Left ventricle myocardium inferior (tissue), 1 donor: ENCODE measurements at places on chromosomes 2 and 18.
A peak's percentile ranks its signal among the peaks of the same experiment; 100 is the strongest.

DNA sequence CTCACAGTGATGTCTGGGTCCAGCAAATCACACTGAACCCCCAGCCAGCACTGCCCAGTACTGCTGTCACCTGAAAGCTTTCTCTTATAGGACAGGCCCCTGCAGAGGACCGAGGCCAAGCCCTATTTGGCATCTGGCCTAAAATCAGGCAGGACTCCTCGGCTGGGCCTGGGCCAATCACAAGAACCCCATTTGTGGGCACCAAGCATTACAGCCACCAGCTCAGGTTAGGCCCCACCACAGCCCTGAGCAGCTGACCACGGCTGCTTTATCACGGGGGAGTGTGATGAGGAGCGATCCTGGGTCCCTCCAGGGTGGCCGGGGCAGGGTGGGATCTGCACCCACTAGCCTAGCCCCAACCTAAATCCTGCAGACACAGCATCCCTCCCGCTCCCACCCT, 8.2 kb downstream of the BIN1 start:
- H3K36me3 ChIP-seq = no peaks in the 10 kb centered on the region
- H3K4me1 ChIP-seq = peaks cover 29% of the 10 kb centered on the region
- no peak overlapping the region for H3K4me3 ChIP-seq
- H3K27ac ChIP-seq = no peak overlapping the region

DNA sequence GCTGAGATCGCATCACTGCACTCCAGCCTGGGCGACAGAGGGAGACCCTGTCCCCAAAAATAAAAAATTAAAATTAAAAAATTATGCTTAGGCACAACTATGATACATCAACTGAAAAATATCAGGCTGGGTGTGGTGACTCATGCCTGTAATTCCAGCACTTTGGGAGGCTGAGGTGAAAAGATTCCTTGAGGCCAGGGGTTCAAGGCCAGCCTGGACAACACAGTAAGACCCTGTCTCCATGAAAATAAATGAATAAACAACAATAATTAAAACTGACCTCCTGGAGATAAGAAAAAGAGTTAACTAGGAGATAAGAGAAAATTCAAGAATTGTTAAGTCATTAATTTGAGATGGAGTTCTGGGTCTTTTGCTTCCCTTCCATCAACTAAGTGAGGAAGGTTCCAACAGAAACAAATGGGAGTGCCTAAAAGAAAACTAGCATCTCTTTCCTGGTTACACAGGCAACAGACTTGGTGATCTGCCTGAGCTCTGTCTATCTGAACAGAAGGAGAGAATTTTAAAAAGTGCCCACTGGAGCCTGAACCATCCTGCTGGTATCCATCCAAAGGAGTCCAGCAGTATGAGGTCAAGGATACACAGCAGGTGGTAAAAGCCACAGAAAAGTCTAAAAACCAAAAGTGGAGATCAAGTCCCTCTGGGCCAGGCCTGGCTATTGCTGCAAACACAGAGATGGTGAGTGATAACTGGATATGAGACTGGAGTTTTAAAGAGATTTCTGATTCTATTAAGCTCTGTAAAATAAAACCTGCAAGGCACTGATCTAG, 8.8 kb downstream of the PPM1G start:
- H3K27ac ChIP-seq = no peak overlapping the region
- peaks cover 4% of the 10 kb centered on the region for H3K36me3 ChIP-seq
- no peak for DNase-seq
- H3K4me3 ChIP-seq = no peak overlapping the region

GRCh38 chr2:216804357-216805350, 55.2 kb downstream of the TNP1 start:
- H3K36me3 ChIP-seq = no peaks in the 10 kb centered on the region
- H3K4me3 ChIP-seq = no peak overlapping the region
- no peaks in the 10 kb centered on the region for H3K27me3 ChIP-seq
- DNase-seq = peak; percentile 21

DNA sequence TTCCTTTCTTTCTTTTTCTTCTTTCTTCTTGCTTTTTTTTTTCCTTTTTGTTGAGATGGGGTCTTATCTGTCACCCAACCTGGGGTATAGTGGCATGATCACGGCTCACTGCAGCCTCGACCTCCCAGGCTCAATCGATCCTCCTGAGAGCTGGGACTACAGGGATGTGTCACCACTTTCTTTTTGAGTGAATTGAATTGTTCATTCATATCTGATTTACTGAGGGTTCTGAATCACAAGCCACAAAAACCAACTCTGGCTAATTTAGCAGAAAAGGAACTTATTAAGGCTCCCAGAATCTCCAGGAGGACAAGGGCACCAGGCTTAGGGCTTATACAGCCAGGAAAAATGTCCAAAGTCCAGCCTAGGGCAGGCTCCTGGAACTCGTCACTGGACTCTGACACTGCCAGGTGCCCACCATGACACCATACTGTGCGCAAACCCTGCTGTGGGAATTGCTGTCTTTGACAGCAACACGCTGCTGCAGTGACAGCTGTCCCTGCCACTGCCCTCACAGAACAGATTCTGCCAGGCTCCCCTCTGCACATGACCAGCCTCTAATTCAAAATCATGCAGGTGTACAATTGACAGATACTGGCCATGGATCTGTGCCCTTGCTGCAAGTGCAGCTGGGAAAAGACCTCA, 42.9 kb upstream of the EML6 start:
- no peaks in the 10 kb centered on the region for H3K36me3 ChIP-seq
- no peaks in the 10 kb centered on the region for H3K27me3 ChIP-seq
- H3K27ac ChIP-seq = peak overlapping the region; percentile 21
- no peak for DNase-seq

DNA sequence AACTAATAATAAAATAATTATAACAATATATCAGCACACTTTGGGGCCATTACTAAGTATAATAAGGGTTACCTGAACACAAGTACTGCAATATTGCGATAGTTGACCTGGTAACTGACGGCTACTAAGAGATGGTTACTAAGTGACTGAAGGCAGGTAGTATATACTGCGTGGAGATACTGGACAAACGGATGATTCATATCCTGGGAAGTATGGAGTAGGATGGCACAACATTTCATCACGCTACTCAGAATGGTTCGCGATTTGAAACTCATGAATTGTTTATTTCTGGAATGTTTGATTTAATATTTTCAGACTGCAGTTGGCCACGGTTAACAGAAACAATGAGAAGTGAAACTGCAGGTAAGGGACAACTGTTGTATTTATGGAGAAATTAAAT, 39.5 kb upstream of the FLACC1 start:
- peaks cover 25% of the 10 kb centered on the region for H3K4me1 ChIP-seq
- H3K4me3 ChIP-seq = no peak overlapping the region
- peaks cover 88% of the 10 kb centered on the region for H3K36me3 ChIP-seq
- H3K27ac ChIP-seq = no peak overlapping the region

GRCh38 chr18:44238454-44238853, 442.2 kb upstream of the SETBP1 start:
- H3K4me1 ChIP-seq = no peaks in the 10 kb centered on the region
- no peak overlapping the region for H3K27ac ChIP-seq
- no peak for DNase-seq
- no peak overlapping the region for H3K4me3 ChIP-seq

DNA sequence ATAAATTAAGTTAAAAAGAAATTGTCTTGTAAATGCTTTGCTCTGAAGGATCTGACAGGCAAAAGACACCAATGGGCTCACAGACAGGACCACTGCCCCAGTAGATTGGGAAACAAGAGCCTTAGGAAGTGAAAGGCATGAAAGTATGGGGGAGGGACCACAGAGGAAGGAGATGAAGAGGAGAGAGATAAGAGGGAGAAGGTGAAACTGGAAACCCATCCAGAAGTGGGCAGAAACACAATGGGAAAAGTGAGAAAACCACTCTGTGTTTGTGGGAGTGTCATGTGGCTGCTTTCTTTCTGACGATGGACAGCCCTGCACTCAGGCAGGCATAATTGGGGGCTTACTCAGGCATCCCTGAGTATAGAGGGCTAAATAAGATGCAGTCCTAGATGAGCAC, 101.5 kb upstream of the STON1 start:
- DNase-seq = no peak
- no peaks in the 10 kb centered on the region for H3K36me3 ChIP-seq
- no peak overlapping the region for H3K27ac ChIP-seq
- H3K4me1 ChIP-seq = peaks cover 3% of the 10 kb centered on the region
- no peaks in the 10 kb centered on the region for H3K27me3 ChIP-seq

- H3K27ac ChIP-seq = no peak overlapping the region
- peak; percentile 29 for DNase-seq
- H3K4me1 ChIP-seq = peaks cover 5% of the 10 kb centered on the region
- no peaks in the 10 kb centered on the region for H3K27me3 ChIP-seq
- no peak overlapping the region for H3K4me3 ChIP-seq
These were observed 437.2 kb upstream of the LYPD1 start for GRCh38 chr2:133107058-133107815.

GRCh38 chr2:127092306-127092705, 14.6 kb downstream of the BIN1 start:
- no peak for DNase-seq
- no peaks in the 10 kb centered on the region for H3K36me3 ChIP-seq
- peaks cover 40% of the 10 kb centered on the region for H3K4me1 ChIP-seq
- H3K27me3 ChIP-seq = peaks cover 35% of the 10 kb centered on the region

GRCh38 chr2:118498943-118499342, 348.5 kb downstream of the EN1 start:
- H3K36me3 ChIP-seq = no peaks in the 10 kb centered on the region
- peaks cover 36% of the 10 kb centered on the region for H3K27me3 ChIP-seq
- DNase-seq = no peak

GRCh38 chr2:73640511-73640911, 1.7 kb downstream of the NAT8 start:
- peaks cover 9% of the 10 kb centered on the region for H3K27me3 ChIP-seq
- no peaks in the 10 kb centered on the region for H3K4me1 ChIP-seq
- H3K4me3 ChIP-seq = no peak overlapping the region
- no peak for DNase-seq

DNA sequence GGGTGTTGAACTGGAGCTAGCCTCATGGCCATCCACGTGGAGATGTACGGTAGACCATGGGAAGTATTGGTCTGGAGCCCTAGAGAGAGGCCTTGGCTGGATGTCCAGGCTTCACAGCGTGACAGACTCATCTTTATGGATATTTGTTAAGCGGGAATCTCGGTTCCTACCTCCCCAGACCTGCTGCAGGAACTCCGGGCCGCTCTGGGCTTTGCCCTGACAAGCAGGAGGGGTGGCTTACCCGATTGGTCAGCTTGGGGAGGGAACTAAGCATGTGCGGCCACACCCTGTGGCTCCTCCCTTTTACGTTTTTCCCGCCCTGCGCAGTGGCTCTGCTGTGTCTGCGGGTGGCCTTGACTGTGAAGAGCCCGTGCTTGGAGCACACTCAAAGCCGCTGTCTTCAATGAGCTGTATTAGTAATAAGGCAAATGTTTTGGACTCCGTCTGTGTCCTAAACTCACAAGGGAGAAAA, 52.3 kb downstream of the PAPOLG start:
- peaks cover 8% of the 10 kb centered on the region for H3K4me1 ChIP-seq
- H3K4me3 ChIP-seq = no peak overlapping the region
- H3K27ac ChIP-seq = no peak overlapping the region
- no peak for DNase-seq

DNA sequence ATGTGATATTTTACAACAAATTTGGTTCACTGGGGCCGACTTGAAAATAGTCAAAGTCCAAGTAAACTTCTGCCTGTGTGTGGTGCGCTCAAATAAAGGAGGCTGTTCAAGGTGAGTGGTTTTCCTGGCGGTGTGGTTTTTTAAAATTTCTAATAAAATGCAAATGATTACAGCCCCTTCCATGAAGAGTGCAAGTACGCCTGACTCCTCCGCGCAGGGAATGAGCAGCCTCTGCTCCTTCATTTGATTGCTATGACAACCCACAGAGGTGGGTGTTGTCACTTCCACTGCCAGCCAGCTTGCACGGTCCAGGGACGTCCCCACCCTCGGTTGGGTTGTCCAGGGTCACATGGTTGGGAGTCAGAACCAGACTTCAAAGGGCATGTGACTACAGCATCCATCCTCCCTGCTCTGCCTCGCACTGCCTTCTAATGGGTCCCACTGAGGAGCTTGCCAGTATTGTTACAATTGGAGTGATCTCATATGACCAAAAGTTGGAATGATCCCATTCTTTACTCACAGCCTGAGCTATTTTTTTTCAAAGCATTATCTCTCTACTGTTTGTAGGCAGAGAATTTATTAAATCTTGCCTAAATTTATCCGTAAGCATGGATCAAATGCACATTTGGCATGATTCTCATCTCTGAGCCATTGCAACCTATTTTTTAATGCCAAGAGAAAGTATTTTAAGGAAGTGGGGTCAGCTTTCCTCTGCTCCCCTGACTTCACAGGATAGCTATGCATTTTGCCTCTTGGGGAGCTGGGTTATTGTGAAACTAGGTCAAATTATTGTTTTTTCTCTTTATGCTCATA, 121.3 kb downstream of the AGAP1 start:
- H3K27me3 ChIP-seq = no peaks in the 10 kb centered on the region
- no peak overlapping the region for H3K4me3 ChIP-seq
- H3K36me3 ChIP-seq = no peaks in the 10 kb centered on the region
- H3K27ac ChIP-seq = peak overlapping the region; percentile 74

GRCh38 chr2:64140665-64141200, 3.5 kb downstream of the PELI1 start:
- H3K4me1 ChIP-seq = peaks cover 65% of the 10 kb centered on the region
- no peak for DNase-seq
- no peaks in the 10 kb centered on the region for H3K36me3 ChIP-seq
- H3K27me3 ChIP-seq = no peaks in the 10 kb centered on the region

DNA sequence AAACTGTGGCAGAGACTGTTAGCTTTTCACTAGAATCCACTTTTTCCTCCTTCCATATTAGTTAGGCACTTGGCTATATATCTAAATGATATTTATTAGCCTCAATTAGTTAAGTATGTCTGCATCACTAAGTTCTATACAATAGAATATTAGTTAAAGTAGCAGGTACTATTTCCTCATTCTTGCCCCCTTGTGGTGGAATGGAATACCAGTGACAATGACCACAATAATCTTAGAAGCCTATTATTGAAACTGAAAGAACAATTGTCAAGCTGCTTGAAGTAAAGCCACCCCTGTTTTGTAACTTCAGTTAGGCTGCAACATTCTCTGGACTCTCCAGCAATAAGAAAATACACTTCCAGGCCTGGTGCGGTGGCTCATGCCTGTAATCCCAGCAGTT, 476.3 kb upstream of the VWC2L start:
- no peak overlapping the region for H3K4me3 ChIP-seq
- no peaks in the 10 kb centered on the region for H3K36me3 ChIP-seq
- H3K27me3 ChIP-seq = no peaks in the 10 kb centered on the region
- DNase-seq = no peak
- no peak overlapping the region for H3K27ac ChIP-seq

GRCh38 chr18:13579874-13580273, 146.5 kb downstream of the FAM210A start:
- H3K4me3 ChIP-seq = no peak overlapping the region
- H3K36me3 ChIP-seq = no peaks in the 10 kb centered on the region
- no peaks in the 10 kb centered on the region for H3K27me3 ChIP-seq
- H3K27ac ChIP-seq = no peak overlapping the region
- no peak for DNase-seq

DNA sequence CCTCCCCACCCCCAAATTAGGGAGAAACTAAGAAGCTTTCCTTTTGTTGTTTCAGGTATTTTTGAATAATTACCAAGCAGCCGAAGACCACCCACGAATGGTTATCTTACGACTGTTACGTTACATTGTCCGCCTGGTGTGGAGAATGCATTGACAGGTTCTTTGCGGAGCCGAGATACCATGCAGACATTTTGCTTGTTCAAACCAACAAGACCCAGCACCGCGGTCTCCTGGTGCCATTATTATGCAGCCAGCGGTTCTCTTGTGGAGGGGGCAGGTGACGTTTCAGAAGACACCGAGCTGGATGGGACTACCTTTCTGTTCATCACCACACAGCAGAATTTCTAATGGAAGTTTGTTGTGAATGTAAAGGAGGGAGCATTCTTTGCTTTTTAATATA, 43.4 kb downstream of the BCL2L11 start:
- H3K27ac ChIP-seq = no peak overlapping the region
- peaks cover 10% of the 10 kb centered on the region for H3K36me3 ChIP-seq
- no peak for DNase-seq
- no peaks in the 10 kb centered on the region for H3K27me3 ChIP-seq
- H3K4me3 ChIP-seq = no peak overlapping the region
